Brain pericyte (primary cell): ENCODE measurements at places on chromosomes 6 and 20.

GRCh38 chr20:61252601-61253263 is 671 bp downstream of the CDH4 start:
- DNase-seq, result no peak

DNA sequence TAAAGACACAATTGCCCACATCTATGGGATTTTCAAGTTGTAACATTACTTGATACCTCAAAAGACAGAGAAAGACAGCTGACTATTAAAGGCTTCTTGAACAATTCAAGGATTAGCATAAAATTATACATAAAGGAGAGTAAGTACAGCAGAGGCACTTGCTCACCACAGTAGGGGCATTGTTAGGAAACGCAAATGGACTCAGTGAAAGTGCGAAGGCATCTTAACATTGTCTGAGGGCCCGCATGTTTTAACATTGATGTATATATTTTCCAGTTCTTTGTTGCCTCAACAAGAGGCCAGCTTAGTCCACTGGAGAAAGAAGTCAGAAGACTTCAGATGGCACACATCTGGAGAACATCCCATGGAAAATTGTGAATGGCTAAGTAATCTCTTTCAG is 115.4 kb downstream of the SIM1 start:
- no peak for DNase-seq

DNA sequence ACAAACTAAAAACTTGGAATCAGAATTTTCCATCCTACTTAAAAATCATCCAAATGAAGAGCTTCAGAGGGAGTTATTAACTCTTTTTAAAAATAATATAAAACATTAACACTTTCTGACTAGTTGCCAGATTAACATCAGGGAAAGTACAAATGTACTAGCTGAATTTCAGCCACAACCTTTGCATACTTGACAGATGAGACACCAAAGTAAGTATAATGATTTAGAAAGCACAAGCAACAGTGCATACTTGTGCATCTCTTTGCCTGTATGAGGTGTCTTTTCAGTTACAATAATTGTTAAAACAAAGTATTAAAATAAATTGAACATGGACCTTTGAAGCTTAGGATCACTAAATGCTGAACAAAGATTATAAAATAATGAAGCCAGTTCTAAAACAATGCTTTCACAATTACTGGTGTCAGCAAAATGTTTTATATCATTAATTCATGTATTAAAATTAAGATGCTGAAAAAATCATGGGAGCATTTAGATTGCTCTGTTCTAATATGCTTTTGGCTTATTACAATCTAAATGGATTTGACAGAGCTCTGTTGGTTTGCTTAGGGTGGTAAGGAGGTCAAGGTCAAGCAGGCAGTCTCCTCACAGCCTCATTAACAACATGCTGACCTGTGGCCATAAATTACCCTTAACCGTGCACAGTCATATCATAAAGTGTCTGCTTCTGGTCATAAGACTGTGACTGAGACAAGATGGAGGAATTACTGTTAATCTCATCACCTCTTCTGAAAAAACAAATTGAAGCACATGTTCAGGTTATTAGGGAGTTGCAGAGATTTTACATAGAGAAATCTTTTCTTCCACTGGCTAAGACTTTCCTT is 15.1 kb downstream of the RNF217 start:
- DNase-seq, result no peak

DNA sequence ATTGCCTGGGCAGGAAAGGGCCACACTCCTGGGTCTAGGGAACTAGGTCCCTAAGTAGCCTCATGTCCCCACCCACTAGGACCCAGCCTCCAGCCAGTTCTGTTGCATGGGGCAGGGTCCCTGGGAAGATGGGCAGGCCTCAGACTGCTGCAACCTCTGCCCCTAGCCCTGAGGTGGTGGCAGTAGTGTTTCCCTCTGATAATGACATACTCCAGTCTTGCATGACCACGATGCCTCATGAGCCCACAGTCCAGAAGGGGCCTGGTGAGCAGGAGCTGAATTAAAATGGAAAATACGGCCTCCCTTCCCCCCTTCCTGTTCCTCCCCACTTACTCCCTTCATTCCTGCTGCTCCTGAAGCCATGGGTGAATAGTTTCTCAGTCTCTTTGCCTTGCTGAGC is 36.0 kb upstream of the SCRT2 start:
- DNase-seq, result no peak

DNA sequence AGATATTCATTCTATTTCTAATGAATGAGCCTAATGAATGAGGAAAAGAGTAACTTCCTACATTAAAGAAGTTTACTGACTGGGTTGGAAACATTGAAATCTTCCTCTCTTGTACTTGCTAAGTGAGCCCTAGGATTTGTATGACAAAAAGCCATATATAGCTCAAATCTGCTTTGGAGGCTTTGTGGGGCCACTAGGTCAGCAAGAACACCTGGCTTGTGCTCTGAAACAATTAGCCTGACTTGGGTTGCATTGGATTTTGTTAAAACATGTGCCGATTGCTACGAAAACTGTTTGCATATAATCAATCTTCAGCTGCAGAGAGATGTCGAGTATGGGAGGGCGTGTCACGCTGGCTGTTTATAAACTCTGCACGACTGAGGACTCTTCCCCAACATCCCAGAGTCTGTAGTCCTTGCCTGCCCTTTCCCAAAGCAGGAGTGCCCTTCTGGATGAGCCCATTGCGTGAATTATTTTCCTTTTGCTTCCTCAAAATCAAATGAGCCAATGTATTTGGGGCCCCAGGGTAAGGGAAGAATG is 684.8 kb downstream of the DHX35 start:
- DNase-seq, result no peak
